Panc1 (cell line): ENCODE measurements at places on chromosomes 4 and X. TPM values are rescaled to one million over a fixed set of nuclear protein-coding genes. Genes with fewer than 3 reads are reported as not detected.

DNA sequence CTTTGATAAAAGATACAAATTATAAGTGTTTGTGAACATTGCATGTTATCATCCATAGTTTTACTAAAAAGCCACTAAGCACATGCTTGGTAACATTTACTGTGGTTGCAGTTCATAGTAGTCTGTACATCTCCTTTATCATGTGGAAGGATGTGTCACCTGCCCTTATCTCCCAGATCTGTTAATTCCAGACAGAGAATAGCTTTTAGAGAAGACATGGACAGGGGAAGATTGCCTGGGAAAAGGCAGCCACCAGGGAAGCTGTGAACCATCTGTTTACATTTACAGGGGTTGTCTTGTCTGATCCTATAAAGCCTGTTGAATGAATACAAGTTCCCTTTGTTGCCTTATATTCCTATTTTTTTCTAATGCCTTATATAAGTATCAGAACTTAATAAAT, 396.0 kb downstream of the FAT4 start:
- H3K36me3 ChIP-seq: no peaks in the 10 kb centered on the region
- DNase-seq: no peak
- H3K27me3 ChIP-seq: no peaks in the 10 kb centered on the region
- no peak overlapping the region for H3K4me3 ChIP-seq
- H3K27ac ChIP-seq: no peak overlapping the region

- H3K36me3 ChIP-seq: no peaks in the 10 kb centered on the region
- no peaks in the 10 kb centered on the region for H3K4me1 ChIP-seq
- no peak within 1 kb of the TSS for H3K27ac ChIP-seq
- no peak for DNase-seq
Observed at GRCh38 chrX:15500497-15500966, at the start of gene BMX. Gene BMX, plus strand, starts transcription at chrX:15500807. Its CDS starts 7,547 bp downstream, at chrX:15508354.

- H3K36me3 ChIP-seq: no peaks in the 10 kb centered on the region
- H3K27ac ChIP-seq: peak overlapping the region; percentile 56; the same call in 1 of the 2 replicates
- no peak for DNase-seq
Observed at GRCh38 chr4:123661080-123661737, 264.6 kb downstream of the SPRY1 start.

PROM1 gene
- total RNA-seq: 0.18 TPM
